ENCODE measurements at places on chromosomes 7 and 10. TPM values are rescaled to one million over a fixed set of nuclear protein-coding genes. Genes with fewer than 3 reads are reported as not detected.

Gene DNAJB6
- 104 TPM for total RNA-seq

Gene FRMPD2
- total RNA-seq, result not detected

Gene NAMPT
- total RNA-seq, result 118 TPM

Gene ACTR3C
- total RNA-seq, result not detected

Measured in A549 treated with RU486 at 1 μM for 4 hours (cell line).